ENCODE measurements at places on chromosomes 2 and 18.

DNA sequence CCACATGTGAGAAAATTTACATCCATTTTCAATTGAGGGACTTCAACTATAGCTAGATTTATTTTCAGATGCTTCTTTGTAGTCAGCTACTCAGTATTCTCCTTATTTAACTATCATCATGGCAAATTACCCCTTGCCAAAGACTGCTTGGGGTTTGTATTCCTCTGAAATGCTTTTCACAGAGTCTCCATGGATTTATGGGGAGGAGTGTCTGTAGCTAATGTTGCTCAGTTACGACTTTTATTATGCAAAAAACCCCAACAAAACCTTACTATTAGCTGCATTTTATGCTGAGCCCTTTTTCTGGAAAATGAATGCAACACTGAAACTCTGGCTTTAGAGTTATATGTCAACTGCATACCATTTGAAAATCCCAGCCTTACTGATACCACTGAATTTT is 78.6 kb downstream of the RFTN2 start:
- no peak for DNase-seq

- DNase-seq: no peak
Observed at GRCh38 chr2:85534099-85534498, 4.9 kb upstream of the MAT2A start.

GRCh38 chr2:240898731-240899467 is 2.9 kb upstream of the MAB21L4 start:
- DNase-seq: no peak

GRCh38 chr2:21910832-21911507 is 787.2 kb downstream of the TDRD15 start:
- no peak for DNase-seq

- no peak for DNase-seq
Observed at GRCh38 chr2:176111846-176112374, 4.7 kb upstream of the HOXD10 start.

DNA sequence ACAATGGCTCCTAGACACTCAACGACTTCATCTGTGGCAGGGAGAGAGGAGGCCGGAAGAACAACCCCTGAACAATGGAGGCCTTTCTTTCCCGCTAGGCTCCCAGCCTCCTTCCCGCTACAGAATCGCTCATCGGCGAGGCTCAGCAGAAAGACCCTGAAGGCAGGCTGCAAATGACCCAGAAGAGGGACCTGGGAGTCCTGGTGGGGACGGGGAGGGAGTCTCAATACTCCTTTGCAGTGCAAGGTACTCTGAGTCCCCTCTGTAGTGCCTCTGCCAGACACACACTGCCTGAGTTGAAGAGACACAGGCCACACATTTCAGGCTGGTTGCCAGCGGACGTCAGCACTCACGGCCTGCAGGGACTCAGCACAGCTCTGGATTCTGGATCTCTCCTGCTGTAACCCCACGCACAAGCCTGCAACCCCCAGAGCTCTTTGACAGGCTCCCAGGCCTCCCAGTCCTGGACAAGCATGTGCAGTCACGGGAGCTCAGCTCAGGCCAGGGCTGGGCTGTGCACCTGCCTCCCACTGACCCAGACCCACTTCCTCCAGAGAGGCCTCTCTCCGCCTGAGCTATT is 6.1 kb downstream of the GPR17 start:
- DNase-seq: no peak

- DNase-seq: no peak
Observed at GRCh38 chr18:10417664-10418063, 36.8 kb upstream of the APCDD1 start.

GRCh38 chr2:191245869-191246531 is 796 bp downstream of the MYO1B start:
- peak; percentile 73 for DNase-seq

GRCh38 chr2:112832841-112833638 is 3.5 kb downstream of the IL1B start:
- DNase-seq: no peak

- DNase-seq: no peak
Observed at GRCh38 chr2:99473518-99474083, 16.2 kb downstream of the REV1 start.

- DNase-seq: no peak
Observed at GRCh38 chr2:43123981-43124686, 102.3 kb downstream of the ZFP36L2 start.

DNA sequence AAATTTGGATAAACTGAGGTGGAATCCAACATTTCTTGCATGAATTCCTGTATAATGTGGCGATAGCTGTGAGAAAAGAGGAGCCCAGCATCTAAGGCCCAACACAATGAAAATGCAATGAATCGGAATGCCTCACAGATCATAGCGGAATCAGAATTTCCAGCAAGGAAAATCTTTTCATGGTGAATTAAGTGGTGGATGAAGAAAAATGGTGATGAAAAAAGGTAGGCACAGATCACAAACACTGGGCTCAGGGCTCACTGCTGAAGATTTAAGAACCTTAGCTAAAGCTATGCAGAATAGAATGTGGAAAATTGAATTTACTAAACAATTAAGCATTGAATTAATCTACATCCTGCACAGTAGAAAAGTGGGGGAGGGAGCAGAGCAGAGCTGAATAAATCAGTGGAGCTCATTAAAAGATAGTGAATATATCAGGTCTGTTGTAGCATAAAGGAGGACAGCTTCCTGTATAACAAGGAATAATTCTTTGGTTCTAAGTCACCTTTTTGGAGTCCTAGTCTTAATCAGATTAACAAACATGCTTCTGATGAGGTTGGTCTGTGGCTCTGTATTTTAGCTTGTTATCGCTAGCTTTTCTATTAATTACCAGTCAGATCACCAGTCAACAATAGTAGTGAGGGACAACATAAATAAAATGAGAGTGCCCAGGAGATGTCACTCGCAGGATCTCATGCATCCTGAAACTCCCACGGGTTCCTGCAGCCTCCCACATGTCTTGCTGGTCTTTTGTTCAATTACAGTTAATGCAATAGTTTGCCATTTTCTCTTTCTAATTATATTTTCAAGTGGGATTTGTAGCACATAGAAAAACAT is 27.0 kb downstream of the MEIS1 start:
- DNase-seq: no peak
